H4 (cell line): ENCODE measurements at places on chromosomes 2 and 18.

DNA sequence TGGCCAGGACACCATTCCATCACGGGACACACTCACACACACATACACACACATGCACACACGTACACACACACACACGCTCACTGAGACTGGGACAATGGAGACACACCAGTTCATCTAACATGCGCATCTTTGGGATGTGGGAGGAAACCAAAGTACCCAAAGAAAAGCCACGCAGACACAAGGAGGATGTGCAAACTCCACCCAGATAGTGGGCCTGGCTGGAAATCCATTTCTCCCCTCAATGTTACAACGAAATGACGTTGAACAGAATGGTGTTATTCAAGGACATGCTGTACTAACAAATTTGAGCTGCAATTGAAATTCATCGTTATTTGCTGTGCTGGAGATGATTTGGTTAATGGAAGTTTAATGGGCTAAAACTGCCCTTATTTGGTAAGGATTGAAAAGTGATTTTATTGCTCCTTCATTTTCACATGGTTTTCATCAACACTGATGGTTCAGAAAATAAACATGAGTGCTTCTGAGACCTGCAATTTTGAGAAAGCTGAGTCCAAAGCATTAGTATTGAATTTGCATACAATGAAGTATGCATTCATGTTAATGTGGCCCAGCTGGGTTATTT lies 110.0 kb downstream of the KCNE4 start:
- DNase-seq, result no peak

- no peak for DNase-seq
Measured at GRCh38 chr2:136376211-136376610, 258.3 kb upstream of the CXCR4 start.

- DNase-seq, result no peak
Measured at GRCh38 chr2:10048501-10049171, 5.3 kb downstream of the KLF11 start.

GRCh38 chr2:157848213-157848612 lies 27.9 kb downstream of the ACVR1 start:
- DNase-seq, result no peak

- no peak for DNase-seq
Measured at GRCh38 chr18:33578518-33579348, 714 bp downstream of the ASXL3 start.

- DNase-seq, result no peak
Measured at GRCh38 chr18:50154420-50154819, 40.5 kb downstream of the MYO5B start.

- no peak for DNase-seq
Measured at GRCh38 chr18:28073658-28074057, 103.3 kb downstream of the CDH2 start.

- DNase-seq, result no peak
Measured at GRCh38 chr2:43989545-43989944, 6.2 kb downstream of the LRPPRC start.

DNA sequence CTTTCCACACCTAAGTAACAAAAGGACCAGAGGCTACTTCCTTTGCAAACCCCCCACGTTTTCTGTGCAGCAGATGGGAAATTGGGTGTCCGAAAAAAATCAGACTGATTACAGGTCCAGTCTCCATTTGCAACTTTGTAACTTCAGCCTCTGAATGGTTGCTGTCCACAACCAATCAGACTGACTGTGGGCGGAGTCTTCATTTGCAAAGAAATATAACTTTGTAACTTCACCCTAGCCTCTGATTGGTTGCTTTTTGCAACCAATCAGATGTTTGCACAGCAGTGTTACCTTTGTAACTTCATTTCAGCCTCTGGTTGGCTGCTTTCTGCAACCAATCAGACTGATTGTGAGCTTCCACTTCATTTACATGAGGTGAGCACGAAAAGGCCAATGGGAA lies 27.8 kb upstream of the CACNB4 start:
- no peak for DNase-seq

GRCh38 chr2:20596973-20597859 lies 53.7 kb downstream of the HS1BP3 start:
- DNase-seq, result no peak

DNA sequence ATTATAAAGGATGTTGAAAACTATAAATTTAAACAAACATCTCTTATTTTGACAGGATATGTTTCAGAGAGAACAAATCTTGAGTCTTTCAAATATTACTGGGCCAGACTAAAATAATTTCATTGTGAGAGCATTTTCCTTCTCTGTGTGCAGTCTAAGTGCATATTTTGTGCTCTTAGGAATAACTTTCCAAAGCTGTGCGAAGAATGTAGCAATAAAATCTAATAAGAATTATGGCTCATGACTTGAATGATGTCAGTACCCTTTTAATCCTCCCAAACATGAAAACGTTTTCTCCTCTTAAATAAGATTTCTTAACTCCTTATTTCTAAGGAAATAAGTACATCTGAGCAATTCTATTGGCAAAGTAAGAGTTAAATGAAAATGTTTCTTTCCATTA lies 76.2 kb upstream of the EFEMP1 start:
- DNase-seq, result no peak

GRCh38 chr2:241020629-241021190 lies 22.3 kb downstream of the SNED1 start:
- DNase-seq, result no peak

- DNase-seq, result no peak
Measured at GRCh38 chr2:8934338-8934737, 69.1 kb downstream of the MBOAT2 start.

GRCh38 chr2:199405241-199405640 lies 52.5 kb downstream of the SATB2 start:
- peak; percentile 7 for DNase-seq

DNA sequence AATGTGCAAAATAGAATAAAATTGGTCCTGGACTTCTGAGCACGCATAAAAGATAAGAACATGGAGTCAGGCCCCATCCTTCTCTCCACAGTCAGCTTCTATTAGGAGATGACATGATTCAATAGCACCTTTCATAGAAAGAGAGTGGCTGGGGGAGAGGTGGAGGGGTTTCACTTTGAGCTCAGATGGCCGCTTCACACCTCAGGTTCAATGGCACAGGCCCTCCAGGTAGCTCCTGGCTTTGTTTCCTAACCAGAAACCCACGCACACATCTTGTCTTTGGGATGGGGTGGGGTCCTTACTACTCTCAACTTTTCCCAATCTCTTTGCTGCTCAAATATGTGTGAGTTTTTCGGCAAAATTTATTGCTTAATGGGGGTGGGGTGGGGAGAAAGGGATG lies 332.3 kb downstream of the CLIP4 start:
- no peak for DNase-seq

DNA sequence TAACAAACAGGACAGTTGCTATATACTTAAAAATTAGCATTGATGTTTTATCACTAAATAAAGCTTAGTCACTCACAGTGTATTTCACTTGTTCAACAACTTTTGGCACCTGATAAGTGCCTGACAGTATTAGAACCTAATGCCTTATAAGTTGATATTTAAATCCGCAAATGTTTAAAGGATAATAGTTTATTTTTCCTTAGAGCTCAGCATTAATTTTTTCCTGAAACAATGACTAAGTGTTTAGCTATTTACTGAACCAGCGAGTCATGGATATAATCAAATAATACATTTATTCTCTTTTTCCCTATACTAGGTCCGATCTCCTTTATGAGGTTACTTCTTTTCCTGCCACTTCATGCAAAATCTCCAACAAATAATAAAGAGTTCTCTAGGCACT lies 146.0 kb upstream of the PGAP1 start:
- no peak for DNase-seq

DNA sequence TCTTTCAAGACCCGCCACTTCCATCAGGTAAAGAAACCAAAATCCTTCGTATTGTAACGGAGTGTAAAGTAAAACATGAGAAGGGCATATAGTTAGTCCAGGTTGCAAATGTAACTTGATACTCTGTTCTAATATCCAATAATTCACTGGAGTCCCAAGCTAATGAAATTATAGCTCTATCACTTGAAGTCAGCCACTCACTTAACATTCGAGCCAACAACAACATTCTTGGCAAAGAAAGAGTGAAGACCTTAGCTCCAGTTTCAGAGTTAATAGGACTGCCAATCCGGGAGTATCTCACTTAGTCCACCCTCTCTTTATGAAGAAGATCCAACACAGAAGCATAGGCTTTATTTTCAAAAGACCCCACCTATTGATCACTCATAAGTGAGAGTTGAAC lies 298.0 kb upstream of the SOX11 start:
- DNase-seq, result no peak

- no peak for DNase-seq
Measured at GRCh38 chr2:154587739-154588138, 110.8 kb upstream of the KCNJ3 start.

DNA sequence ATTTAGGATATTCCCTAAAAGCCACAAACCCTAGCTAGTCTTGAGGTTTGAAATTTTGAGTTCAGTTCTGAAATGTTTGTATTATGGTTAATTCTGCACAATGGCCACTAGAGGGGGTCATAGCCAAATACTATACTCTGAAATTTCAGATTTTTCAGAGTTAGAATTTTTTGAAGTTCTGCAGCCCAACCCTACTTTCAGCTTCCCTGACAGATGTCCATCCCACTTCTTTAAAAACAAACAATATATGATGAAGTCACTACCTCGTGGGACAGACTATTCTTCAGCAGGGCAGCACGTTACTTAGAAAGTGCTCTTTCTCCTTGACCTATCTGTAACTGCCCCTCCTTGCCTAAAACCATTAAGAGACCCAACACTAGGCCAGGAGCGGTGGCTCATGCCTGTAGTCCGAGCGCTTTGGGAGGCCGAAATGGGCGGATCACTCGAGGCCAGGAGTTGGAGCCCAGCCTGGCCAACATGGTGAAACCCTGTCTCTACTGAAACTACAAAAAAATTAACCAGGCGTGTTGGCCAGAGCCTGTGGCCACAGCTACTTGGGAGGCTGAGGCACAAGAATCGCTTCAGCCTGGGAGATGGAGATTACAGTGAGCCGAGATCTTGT lies 48.2 kb upstream of the PAPOLG start:
- DNase-seq, result peak; percentile 25

DNA sequence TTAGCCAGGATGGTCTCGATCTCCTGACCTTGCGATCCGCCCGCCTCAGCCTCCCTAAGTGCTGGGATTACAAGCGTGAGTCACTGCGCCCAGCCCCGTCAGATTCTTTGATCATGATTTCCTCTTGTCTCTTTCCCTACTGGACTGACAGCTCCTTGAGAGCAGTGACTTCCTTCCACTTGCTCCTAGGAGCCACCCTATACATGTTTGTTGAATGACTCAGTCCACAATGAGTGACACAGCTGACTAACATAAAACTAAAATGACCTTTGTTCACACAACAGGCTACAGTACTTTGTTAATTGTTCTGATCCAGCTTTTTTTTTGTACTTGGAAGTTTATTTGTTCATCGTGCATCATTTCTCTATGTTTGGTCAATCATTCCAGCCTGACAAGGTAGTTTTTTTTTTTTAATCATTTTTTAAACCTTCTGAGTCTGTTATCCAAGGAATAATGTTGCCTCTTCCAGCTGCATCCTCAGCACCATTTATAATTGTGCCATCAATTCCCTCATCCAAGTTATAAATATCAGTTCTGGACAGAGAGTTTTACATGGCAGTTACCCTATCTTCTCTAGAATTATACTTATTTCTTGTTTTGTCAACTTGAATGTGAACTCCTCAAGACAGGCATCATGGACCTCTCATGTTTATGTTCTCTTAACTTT lies 42.9 kb upstream of the TUBA3E start:
- peak; percentile 70 for DNase-seq

GRCh38 chr18:23468753-23469459 lies 15.8 kb downstream of the RIOK3 start:
- no peak for DNase-seq

GRCh38 chr2:151374436-151374835 lies 17.0 kb downstream of the TNFAIP6 start:
- no peak for DNase-seq

DNA sequence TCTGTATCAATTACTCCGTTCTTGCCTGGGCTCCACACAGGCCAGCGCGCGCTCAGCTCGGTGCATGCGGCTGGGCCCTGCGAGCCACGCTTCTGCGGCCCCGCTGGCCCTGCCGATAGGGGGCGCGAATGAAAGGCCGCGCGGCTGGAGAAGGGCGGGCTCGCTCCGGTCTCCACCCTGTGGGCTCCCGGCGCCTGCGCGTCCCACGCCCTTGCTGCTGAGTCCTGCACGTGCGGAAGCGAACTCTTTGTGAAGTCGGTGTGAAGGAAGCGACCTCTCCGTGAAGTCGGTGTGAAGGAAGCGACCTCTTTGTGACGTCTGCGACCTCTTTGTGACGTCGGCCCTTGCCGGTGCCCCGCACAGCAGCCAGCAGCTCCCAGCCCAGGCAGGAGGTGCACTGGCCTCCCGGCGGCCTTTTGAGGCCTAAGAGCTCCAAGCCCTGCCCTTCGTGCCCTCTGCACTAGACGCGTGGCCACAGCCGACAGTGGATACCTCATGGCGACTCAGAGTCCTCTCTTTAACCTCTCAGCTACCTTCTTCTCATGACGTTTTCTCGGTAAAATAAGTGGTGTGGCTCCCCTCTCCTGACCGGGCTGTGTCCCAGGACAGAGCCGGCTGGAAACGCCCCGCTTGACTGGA lies 391.9 kb upstream of the RAB6C start:
- DNase-seq, result no peak

GRCh38 chr18:49926106-49926745 lies 112.9 kb upstream of the ACAA2 start:
- DNase-seq, result no peak

DNA sequence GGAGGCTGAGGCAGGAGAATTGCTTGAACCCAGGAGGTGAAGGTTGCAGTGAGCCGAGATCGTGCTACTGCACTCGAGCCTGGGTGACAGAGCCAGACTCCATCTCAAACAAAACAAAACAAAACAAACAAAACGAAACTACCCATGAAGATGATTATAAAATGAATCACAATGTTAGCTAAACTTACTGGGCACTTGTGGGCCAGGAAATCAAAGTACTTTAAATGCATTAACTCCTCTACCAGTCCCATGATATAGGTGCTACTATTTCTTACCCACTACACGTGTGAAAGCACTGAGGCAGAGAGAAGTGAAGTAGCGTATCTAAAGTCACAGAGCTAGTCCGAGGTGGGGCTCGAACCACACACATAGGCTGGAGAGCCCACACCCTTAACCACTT lies 53.6 kb downstream of the POLE4 start:
- DNase-seq, result no peak

- no peak for DNase-seq
Measured at GRCh38 chr18:12747530-12748315, 44.9 kb downstream of the PSMG2 start.

- no peak for DNase-seq
Measured at GRCh38 chr2:65292106-65292400, 64.4 kb downstream of the ACTR2 start.

- no peak for DNase-seq
Measured at GRCh38 chr2:30569946-30570345, 122.9 kb downstream of the LCLAT1 start.

GRCh38 chr2:38700113-38700785 lies 34.3 kb downstream of the GALM start:
- no peak for DNase-seq

DNA sequence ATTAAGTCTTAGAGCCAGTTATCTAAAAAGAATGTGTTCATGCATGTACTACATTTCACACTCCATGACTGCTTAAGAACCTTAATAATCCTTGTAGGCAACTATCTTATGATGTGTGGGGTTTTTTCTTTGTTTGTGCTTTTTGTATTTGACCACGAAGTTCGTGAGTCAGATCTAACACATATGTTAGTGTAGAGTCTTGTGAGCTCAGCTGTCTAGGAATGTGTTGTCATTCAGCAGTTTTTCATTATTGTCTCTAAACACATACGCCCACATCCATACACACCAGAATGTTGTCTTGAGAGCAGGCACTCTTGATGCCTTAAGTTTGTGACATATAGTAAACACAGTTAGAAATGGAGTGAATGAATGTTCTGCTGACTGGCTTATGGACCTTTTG lies 38.4 kb downstream of the CAB39 start:
- DNase-seq, result peak; percentile 51
